ENCODE measurements at places on chromosomes 13 and 19. TPM values are rescaled to one million over a fixed set of nuclear protein-coding genes. Genes with fewer than 3 reads are reported as not detected.

The SIGLEC10 gene
- not detected for total RNA-seq

The KLK14 gene
- total RNA-seq, result not detected

The NLRP4 gene
- not detected for total RNA-seq

The SOX1 gene
- total RNA-seq, result not detected

The SHISA7 gene
- total RNA-seq, result not detected

The SNRPD2 gene
- total RNA-seq, result 865 TPM

The MPV17L2 gene
- 8.6 TPM for total RNA-seq

The ZNF729 gene
- total RNA-seq, result not detected

The SH2D3A gene
- 0.38 TPM for total RNA-seq

The PLPPR3 gene
- total RNA-seq, result 0.19 TPM

The RAB3A gene
- total RNA-seq, result 0.45 TPM

The KLHL26 gene
- total RNA-seq, result 6.9 TPM

The PLIN5 gene
- 0.09 TPM for total RNA-seq

The PSG11 gene
- not detected for total RNA-seq

The SPPL2B gene
- total RNA-seq, result 38.0 TPM

The BEST2 gene
- total RNA-seq, result not detected

The POGLUT2 gene
- 21.2 TPM for total RNA-seq

The PRKCG gene
- not detected for total RNA-seq

The IRGC gene
- total RNA-seq, result not detected

The TEX26 gene
- not detected for total RNA-seq

The CABP5 gene
- not detected for total RNA-seq

The CLEC4M gene
- 0.72 TPM for total RNA-seq
